Activated naive CD4-positive, alpha-beta T cell treated with anti-CD3 and anti-CD28 coated beads, Interleukin-2, amount 50 U/mL, for 72 hours (primary cell): ENCODE measurements at places on chromosomes 7 and 10.

DNA sequence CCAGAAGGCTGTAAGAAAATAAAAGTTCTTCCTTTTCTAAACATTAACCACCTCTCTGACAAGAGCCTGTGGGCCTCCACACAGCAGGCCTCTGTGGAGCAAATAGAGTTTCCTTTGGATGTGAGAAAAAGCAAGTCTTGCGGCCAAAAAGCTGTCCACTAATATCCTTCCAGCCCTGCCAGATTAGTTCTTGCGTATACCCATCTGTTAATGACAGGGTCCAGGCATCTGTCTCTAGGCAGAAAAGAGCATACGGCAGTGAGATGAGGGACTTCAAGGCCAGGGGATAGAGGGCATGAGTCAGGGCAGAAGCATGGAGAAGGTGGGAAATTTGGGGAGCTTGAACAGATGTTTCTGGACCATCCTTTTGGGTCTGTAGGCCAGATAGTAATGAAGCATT lies 164.9 kb downstream of the NSUN6 start:
- no peak for DNase-seq

DNA sequence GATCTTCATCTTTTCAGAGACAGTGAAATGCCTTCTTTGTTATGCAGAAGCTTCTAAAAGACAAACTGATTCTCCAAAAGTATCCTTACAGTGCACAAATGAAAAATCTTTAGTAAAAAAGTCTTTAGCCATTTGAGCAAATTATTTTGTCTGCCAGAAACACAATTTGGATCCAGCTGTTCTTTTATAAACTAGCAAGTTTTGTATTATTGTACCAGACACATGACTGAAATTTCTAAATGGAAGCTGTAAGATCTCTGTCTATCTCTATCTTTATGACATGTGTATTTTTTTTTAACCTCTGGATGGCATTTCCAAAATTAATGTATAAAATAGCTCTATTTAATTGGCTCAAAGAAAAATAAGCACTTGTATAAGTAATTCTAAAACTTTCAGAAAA lies 68.3 kb downstream of the VIPR2 start:
- DNase-seq, result no peak

DNA sequence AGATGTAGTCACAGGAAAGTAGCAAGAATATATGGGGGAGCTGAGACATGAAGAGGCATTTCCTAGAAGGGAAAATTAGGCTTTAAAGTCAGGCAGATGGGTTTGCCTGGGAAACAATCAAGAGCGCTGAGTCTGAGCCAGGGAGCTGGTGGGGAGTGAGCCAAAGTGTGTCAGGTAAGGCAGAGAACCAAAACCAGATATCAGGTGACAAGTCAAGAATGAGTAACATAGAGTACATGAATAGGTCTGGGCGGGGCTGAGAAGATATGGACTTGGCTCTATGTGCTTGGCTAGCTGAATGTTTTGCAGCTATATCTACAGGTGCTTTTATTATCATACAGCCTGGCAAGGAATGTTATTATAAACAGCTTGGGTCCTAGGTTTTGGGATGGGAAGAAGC lies 49.3 kb downstream of the GPR141 start:
- no peak for DNase-seq

DNA sequence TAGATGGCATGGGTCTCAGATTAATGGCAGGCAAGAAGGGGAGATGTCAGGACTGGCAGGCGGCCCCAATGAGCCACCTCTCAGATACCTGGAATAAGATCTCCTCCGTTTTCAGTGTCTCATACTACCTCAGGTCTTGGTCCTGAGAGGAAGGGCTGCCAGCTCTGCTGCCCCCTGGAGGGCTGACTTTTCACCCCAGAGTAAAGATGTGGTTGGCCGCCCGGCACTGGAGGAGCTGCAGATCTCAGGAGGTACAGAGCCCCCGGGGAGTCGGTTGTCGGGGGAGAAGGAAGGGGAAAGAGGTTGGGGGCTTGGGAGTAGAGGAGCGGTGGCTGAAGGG lies 642 bp upstream of the COL13A1 start:
- DNase-seq, result no peak

DNA sequence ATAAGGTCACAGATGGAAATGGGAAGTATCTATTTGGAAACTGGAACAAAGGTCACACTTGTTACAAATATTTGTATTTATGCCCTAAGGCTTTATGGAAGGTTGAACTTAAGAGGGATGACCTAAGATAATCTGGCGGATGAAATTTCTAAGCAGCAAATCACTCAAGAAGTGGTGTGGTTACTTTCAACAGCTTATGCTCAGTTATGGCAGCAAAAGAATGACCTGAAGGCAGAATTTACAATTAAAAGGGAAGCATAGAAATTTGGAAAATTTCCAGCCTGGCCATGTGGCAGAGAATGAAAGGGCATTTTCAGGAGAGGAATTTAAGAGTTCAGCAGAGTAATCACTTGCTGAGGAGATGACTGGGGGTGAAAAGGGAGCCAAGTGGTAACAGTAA lies 95.8 kb upstream of the TNS3 start:
- DNase-seq, result no peak

- no peak for DNase-seq
Measured at GRCh38 chr7:27948861-27949260, 208.9 kb downstream of the TAX1BP1 start.

- no peak for DNase-seq
Measured at GRCh38 chr10:24645784-24646183, 77.9 kb downstream of the ARHGAP21 start.

- no peak for DNase-seq
Measured at GRCh38 chr7:94556028-94556427, 46.4 kb downstream of the CASD1 start.

DNA sequence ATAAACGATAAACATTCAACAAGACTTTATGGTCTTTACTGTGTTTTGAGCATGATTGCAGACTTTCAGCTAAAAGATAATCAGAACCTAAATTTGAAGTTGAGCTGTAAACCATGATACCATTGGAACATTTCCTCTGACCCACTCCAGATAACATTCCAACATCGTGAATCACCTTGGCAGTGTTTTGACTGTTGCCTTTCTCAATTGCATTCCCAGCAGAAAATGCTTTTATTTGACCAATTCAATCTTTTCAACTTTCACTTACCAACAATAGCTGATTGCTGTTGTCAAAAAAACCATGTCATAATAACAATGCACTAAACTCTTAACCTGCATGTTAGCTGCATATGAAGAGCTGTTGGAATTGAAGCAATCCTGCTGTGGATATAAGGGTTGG lies 165.5 kb downstream of the MDFIC start:
- DNase-seq, result no peak

DNA sequence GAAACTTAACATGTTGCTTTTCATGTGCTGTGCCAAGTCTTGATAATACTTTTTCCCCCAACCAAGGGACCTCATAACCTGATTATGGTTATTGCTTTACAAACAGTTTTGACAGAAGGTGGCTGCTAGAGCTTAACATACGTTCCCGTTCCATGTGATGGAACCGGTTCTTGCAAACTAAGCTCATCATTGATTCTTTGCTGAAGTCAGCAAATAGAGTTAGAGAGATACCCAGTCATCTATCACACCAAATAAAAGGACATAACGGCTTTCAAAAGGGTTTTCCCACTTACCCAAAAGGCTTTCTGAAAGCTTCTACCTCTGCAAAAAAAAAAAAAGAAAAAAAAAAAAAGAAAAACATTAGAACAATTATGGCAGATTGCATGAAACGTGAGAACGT lies 230.3 kb upstream of the MDFIC start:
- no peak for DNase-seq

- DNase-seq, result no peak
Measured at GRCh38 chr7:30727061-30727945, 24.6 kb upstream of the INMT start.
